ENCODE measurements at places on chromosomes 5 and 9. TPM values are rescaled to one million over a fixed set of nuclear protein-coding genes. Genes with fewer than 3 reads are reported as not detected.

GRCh38 chr5:109089191-109089590 is 320.6 kb downstream of the PJA2 start:
- no peaks in the 10 kb centered on the region for H3K4me1 ChIP-seq
- H3K4me3 ChIP-seq = no peak overlapping the region
- H3K27me3 ChIP-seq = no peaks in the 10 kb centered on the region

The ADRB2 gene
- not detected for total RNA-seq

DNA sequence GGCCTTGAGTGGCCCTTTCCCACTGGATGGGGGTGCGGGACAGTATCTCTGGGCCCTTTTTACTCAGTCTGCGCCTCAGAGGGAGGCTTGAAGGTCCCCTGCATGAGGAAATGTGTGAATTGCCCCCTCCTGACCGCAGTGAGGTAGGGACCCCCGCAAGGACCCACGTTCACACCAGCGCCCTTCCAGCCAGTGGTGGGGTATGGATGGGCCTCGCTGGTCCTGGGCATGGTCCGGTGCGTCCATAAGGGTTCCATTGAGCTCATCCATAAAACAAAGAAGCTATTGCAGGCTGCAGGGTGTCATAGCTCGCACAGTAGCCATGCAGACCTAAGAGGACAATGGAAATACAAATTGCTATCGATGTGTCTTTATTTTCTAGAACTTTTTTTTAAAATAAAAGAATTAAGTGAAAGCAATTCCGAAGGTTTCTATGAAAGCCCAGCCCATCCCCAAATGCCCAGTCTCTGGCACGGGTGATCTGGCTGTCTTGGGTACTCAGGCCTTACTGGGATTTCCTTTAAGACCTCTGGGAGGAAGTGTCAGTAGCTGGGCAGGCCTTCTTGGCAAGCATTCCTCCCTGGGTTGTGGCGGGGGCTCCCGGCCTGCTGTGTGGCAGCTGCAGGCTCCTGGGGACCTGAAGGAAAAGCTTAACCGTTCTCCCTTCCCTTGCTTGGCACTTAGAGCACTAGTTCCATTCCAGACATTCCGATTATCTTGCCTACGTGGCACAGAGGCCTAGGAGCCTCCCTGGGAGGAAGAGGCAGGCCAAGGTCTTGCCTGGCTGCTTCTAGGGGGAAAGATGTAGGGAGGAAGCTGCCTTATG is 1.5 kb upstream of the SEMA5A start:
- H3K36me3 ChIP-seq = no peaks in the 10 kb centered on the region
- no peak overlapping the region for H3K27ac ChIP-seq
- no peak overlapping the region for H3K4me3 ChIP-seq
- H3K27me3 ChIP-seq = peaks cover 24% of the 10 kb centered on the region
- no peak for DNase-seq

- H3K27ac ChIP-seq = no peak overlapping the region
- no peaks in the 10 kb centered on the region for H3K36me3 ChIP-seq
- no peaks in the 10 kb centered on the region for H3K4me1 ChIP-seq
- no peaks in the 10 kb centered on the region for H3K27me3 ChIP-seq
- DNase-seq = no peak
- no peak overlapping the region for H3K4me3 ChIP-seq
Observed at GRCh38 chr5:89097103-89097502, 214.1 kb upstream of the MEF2C start.

The CCL28 gene
- total RNA-seq = 0.57 TPM

DNA sequence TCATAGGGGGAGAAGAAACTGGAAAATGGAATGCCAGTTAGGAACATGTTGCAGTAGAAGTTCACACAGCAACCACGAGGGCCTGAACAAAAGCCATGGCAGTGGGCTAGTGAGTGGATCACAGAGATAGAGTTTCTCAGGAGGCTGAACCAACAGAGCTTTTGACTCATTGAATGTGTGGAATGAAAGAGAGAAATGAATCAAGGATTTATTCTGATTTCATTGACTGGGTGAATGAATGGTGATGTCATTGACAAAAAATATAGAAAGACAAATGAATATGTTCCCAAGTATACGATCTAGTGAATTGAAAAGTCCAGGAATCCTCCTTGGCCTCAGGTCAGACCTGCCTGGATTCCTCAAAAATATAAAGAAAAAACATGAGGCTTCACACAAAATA is 99.2 kb downstream of the ZNF462 start:
- H3K4me1 ChIP-seq = no peaks in the 10 kb centered on the region
- H3K4me3 ChIP-seq = no peak overlapping the region
- DNase-seq = no peak

GRCh38 chr5:61966997-61967396 is 339.0 kb upstream of the KIF2A start:
- H3K4me1 ChIP-seq = no peaks in the 10 kb centered on the region
- H3K27ac ChIP-seq = no peak overlapping the region
- no peak for DNase-seq
- no peaks in the 10 kb centered on the region for H3K27me3 ChIP-seq
- no peak overlapping the region for H3K4me3 ChIP-seq

- H3K4me3 ChIP-seq = no peak overlapping the region
- no peaks in the 10 kb centered on the region for H3K27me3 ChIP-seq
- no peaks in the 10 kb centered on the region for H3K4me1 ChIP-seq
- no peak for DNase-seq
- H3K27ac ChIP-seq = no peak overlapping the region
Observed at GRCh38 chr5:133698646-133699526, 86.5 kb upstream of the FSTL4 start.

- no peaks in the 10 kb centered on the region for H3K27me3 ChIP-seq
- no peaks in the 10 kb centered on the region for H3K4me1 ChIP-seq
- H3K36me3 ChIP-seq = no peaks in the 10 kb centered on the region
- no peak for DNase-seq
- no peak overlapping the region for H3K4me3 ChIP-seq
Observed at GRCh38 chr5:82388181-82388580, 110.0 kb upstream of the RPS23 start.

DNA sequence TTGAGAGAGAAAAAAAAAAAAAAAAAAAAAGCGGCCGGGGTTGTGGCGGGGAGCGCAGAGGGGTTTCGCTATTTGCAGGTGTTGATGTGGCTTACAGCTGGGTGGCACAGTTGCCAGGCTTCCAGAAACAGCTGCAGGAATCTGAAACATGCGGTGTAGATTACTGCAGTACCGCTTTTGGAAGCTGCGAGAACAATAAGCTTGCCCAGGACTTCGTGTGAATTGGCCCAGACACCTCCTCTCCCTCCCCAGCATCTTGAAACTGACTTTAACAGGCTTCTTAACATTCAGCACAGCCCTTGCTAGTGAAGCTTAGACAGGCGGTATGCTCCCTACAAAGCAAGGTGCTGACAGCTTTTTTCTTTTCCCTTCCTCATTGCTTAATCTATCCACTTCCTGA is 104.0 kb downstream of the ATP10B start:
- no peak overlapping the region for H3K27ac ChIP-seq
- H3K27me3 ChIP-seq = no peaks in the 10 kb centered on the region
- H3K36me3 ChIP-seq = no peaks in the 10 kb centered on the region
- no peak overlapping the region for H3K4me3 ChIP-seq

DNA sequence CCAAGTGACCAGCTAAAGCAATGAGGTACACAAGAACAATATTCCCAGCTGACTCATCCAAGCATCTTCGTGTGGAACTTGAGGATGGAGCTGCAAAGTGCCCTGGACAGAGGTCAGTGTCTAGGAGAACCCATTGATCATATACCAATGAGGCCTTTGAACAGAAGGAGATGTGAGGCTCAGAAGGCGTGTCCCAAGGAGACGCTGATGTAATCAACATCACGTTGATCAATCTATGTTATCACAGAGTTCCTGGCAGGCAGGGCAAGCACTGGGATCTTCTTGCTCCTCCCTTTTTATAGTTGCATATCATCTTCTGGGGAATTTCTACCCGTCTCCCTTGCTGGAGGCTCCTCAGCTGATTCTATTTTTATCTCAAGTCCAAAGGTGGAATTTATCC is 163.4 kb downstream of the TRPM6 start:
- no peak overlapping the region for H3K27ac ChIP-seq
- peaks cover 16% of the 10 kb centered on the region for H3K27me3 ChIP-seq
- H3K4me1 ChIP-seq = no peaks in the 10 kb centered on the region
- no peak overlapping the region for H3K4me3 ChIP-seq
- H3K36me3 ChIP-seq = no peaks in the 10 kb centered on the region

The PLAA gene
- total RNA-seq = 36.4 TPM

DNA sequence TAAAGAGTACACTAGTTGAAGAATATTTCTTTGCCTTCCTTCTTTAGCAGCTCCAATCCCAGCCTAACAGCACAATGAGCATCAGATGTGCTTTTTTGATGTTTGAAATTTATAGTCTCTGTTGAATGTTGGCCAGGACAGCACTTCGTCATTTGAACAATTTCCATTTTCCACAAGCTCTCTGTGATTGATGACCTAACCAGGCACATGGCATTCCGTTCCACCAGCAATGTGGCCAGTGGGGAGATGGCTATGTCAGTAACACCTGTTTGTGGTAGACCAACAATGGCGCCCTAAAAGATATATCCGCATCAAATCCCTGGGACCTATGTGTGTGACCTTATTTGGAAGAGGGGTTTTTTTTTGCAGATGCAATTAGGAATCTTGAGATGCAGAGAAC is 66.8 kb downstream of the PALM2AKAP2 start:
- H3K36me3 ChIP-seq = no peaks in the 10 kb centered on the region
- no peak for DNase-seq
- no peak overlapping the region for H3K27ac ChIP-seq
- no peaks in the 10 kb centered on the region for H3K4me1 ChIP-seq

DNA sequence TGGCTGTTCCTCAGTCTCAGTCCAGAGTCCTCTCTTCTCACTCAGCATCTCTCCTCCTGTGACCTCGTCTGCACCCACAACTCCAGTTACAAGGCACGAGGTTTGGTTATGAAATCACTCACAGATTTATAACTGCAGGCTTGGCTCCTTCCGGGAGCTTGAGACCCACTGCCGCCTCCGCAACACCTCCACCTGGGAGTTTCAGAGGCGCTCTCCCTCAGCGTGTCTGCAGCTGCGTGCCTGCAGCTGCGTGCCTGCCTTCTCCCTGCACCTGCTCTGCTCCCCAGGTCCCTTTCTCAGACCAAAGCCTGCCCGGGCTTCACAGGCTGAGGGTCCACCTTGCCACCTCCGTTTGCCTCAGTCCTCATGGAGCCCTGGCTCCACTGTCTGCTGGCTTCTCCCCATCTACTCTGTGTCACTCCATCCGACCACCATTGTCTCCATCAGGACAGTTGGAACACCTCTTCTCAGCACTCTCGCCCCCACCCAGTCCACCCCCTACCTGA is 51.5 kb downstream of the HRH2 start:
- H3K4me3 ChIP-seq = no peak overlapping the region
- H3K27ac ChIP-seq = no peak overlapping the region
- no peak for DNase-seq
- H3K4me1 ChIP-seq = no peaks in the 10 kb centered on the region
- peaks cover 61% of the 10 kb centered on the region for H3K27me3 ChIP-seq
- no peaks in the 10 kb centered on the region for H3K36me3 ChIP-seq

The IFNA17 gene
- total RNA-seq = not detected

DNA sequence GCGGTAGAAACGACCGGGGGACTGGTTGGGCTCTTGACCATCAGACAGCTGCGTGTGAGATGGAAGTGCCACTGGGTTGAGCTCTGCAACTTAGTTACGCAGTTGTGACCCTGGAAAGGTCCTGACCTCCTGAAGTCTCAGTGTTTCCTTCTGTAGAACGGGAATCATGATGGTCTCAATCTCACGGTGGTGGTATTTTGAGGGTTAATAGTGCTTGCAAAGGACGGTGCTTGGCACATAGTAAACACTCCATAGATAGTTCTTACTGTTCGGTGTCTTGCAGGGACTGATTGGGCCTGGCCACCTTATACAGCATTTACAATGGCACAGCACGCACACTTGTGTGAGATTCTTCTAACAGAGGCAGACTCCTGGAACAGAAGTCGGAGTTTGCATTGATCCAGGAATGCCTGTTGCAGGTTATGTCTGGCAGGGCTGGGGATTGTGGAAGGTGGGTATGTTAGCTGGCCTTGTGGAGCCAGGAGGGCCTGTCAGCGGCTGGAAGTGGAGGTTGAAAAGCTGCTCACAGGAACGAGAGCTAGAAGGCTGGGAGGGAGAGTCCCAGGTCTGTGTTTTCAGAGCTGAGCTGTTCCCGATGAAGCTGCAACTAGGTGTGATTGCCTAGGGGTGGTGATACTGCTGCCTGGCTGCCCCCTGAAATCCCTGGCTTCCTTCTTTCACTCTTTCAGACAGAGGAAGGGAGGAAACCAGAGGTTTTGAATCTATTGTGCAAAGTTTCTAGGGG is 962 bp upstream of the TXN start:
- no peaks in the 10 kb centered on the region for H3K36me3 ChIP-seq
- DNase-seq = peak; percentile 18
- H3K4me1 ChIP-seq = peaks cover 26% of the 10 kb centered on the region
- H3K27me3 ChIP-seq = no peaks in the 10 kb centered on the region
- H3K4me3 ChIP-seq = peak overlapping the region; percentile 80
- H3K27ac ChIP-seq = peak overlapping the region; percentile 87

GRCh38 chr5:107860044-107860443 is 189.3 kb upstream of the EFNA5 start:
- no peaks in the 10 kb centered on the region for H3K4me1 ChIP-seq
- no peak overlapping the region for H3K4me3 ChIP-seq
- H3K36me3 ChIP-seq = no peaks in the 10 kb centered on the region
- DNase-seq = no peak
- no peak overlapping the region for H3K27ac ChIP-seq

The TAF11L13 gene
- total RNA-seq = not detected

DNA sequence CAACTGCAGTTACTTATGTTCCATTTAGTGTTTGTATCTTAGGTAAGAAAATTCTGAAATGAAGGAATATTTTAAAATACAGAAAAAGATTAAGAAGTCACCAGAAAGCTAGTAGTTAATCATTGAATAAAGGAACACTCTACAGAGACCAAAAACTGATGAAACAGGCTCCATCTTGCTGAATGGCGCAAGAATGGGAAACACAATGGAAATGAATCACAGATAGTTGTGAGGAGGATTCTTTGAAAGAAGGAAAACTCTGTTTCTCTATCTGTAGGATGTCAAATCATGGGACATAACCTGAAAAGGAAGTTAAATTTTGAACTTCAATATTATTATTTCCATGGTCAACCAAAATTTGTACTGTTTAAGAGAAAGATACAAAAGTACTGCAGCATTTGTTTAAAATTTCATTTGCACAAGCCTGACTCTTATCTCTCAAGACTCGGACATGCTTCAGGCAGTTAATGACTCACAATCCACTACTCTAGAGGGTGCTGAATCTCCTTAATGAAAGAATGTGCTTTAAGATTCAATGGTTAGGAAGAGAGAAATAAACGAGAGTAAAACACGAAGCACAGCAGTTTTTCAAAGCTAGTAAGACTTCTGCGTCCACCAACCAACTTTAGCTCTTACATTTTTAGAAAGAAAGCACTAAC is 1064.4 kb upstream of the DMAC1 start:
- H3K4me1 ChIP-seq = no peaks in the 10 kb centered on the region
- H3K27ac ChIP-seq = no peak overlapping the region
- no peaks in the 10 kb centered on the region for H3K36me3 ChIP-seq
- no peak for DNase-seq
- H3K4me3 ChIP-seq = no peak overlapping the region

DNA sequence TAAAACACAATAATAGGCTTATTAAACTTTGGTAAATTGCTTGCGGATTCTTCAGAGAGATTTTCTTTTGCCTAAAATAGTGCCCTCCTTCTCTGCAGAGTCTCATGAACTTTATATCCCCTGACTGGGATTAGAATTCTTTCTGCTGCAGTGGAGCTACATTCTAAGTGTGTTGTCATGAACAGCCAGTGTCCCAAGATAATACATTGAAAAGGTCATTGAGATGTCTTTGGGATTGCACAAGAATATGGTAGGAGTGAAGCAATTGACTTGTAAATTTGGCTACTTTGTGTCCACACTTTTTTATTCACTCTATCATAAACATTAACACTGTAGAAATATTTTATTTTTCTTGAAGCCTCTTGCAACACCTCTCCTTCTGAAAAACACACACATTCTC is 604.5 kb downstream of the GABRG2 start:
- no peaks in the 10 kb centered on the region for H3K36me3 ChIP-seq
- H3K27me3 ChIP-seq = no peaks in the 10 kb centered on the region
- no peak overlapping the region for H3K4me3 ChIP-seq
- H3K4me1 ChIP-seq = no peaks in the 10 kb centered on the region
- no peak overlapping the region for H3K27ac ChIP-seq

Measured in A673 (cell line).